ENCODE measurements at places on chromosomes 12 and 14.

DNA sequence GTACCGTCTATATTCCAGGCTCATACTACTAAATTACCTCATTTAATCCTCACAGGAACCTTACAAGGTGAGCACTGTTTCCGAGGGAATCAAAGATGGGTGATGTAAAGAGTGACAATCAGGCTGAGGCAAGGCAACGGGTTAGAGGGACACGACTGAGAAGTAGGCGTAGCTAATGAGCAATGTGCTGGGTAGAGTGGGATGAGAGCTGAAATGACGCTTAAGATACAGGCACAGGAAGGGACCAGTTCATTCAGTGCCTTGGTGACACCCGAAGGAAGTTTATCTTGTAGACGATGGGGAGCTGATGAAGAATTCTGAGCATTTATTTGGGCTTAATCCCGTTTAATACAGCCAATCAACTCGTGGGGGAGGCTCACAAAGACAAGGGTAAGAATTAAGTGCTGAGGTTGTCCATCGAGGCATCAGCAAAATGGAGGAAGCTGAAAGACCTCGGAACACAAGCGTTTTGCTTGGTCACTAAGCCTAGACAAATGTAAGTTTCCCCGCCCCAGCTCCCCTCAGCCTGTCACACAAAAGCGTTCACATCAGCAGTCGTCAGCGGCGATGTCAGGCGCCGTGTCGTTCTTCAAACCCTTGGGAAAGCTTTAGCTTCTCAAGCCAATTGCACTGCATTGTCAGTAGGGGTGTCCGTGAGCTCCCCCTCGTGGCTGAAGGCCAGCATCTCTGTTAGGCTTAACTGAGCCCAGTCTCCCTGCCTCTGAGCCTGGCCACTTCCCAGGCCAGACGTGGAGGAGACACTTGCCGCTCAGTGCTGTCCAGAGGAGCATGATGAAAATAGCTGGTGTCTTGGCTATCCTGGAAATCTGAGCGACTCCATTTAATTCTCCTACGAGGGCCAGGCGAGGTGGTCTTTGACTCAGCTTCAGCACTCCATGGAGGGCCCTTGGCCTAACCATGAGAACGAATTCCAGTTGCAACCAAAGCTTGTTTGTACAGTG, 288.5 kb upstream of the G2E3 start:
- peak; percentile 89 for DNase-seq

GRCh38 chr12:24038211-24038997, 88.9 kb upstream of the SOX5 start:
- DNase-seq = no peak

GRCh38 chr12:13570005-13570694, 373.6 kb downstream of the EMP1 start:
- DNase-seq = no peak

DNA sequence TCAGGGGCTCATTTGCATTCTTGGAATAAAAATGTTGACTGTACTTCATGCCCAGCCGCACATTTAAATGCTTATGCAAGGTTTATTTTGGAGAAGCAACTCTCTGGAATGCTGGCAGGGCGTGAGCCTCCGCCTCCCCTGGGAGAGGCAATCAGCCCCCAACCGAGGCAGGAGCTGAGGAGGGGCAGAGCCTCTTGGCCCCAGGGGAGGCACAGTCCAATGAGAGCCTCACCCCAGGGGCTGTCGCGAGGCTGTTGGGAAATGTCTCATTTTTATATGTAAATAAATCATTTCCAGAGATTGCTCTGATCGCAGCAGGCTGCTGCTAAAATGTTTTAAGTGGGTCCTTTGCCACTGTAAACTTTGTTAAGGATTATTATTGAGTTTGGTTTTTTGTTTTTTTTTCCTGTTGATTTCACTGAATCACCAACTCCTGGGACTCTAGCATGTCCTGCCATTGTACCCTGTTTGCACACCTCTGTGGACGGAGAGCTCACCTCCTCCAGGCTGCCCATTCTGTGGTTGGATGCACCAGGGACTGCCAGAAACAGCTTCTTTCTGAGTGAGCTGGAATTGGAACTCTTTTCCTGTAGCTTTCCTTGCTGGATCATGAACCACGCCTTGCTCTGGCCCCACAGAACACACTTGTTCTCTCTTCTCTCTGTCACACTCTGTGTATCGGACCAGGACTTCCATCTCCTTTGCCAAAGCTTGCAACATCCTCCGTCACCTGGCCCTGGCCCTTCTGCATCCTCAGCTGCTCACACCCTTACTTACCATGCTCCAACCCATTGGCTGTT, 46.9 kb upstream of the FAM181A start:
- no peak for DNase-seq

- DNase-seq = no peak
Measured at GRCh38 chr14:102321456-102322422, 2.2 kb downstream of the ZNF839 start.

GRCh38 chr12:52082026-52082668, 2.6 kb downstream of the SMIM41 start:
- DNase-seq = no peak

GRCh38 chr12:34401659-34402227, 379.4 kb downstream of the ALG10 start:
- no peak for DNase-seq

All from DMS53 (cell line).